ENCODE measurements at places on chromosomes 16 and 17. TPM values are rescaled to one million over a fixed set of nuclear protein-coding genes. Genes with fewer than 3 reads are reported as not detected.

The ZG16 gene
- total RNA-seq, result not detected

The FOXJ1 gene
- total RNA-seq, result 0.36 TPM

DNA sequence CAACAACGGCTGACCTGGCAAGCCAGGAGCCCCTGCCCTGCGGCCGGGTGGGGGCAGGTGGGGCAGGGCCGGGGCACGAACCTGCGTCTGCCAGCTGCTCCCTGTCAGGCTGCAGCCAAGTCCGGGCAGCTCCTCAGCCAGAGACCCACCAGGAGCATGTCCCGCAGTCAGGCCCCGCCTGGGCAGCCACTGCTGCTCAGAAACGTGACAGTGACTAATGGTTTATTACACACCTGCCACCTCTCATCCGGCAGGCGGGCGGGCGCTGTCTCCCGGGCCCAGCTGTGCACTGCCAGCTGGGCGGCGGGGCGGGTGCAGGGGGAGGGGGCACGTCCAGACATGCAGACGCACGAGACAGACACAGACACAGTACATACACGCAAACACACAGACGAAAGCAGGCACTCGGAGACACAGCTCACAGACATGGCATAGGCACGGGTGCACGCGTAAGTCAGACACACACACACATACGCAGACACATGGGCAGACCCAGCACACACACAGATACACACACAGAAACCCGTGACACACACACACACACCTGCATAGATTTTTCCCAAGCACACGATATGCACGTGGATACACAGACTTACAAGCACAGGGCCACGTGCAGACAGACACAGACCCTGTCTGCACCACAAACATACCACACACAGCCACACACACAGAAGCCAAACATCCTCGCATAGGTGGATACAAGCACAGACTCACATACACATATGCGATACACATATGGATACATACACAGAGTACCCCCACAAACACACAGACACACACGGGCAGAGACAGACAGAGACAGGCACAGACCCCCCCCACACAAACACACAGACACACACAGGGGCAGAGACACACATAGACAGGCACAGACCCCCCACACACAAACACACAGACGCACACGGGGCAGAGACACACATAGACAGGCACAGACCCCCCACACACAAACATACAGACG lies 248.3 kb upstream of the CIBAR2 start:
- DNase-seq, result no peak
- no peak overlapping the region for H3K4me3 ChIP-seq
- H3K27ac ChIP-seq, result no peak overlapping the region
- H3K27me3 ChIP-seq, result no peaks in the 10 kb centered on the region
- no peaks in the 10 kb centered on the region for H3K4me1 ChIP-seq

DNA sequence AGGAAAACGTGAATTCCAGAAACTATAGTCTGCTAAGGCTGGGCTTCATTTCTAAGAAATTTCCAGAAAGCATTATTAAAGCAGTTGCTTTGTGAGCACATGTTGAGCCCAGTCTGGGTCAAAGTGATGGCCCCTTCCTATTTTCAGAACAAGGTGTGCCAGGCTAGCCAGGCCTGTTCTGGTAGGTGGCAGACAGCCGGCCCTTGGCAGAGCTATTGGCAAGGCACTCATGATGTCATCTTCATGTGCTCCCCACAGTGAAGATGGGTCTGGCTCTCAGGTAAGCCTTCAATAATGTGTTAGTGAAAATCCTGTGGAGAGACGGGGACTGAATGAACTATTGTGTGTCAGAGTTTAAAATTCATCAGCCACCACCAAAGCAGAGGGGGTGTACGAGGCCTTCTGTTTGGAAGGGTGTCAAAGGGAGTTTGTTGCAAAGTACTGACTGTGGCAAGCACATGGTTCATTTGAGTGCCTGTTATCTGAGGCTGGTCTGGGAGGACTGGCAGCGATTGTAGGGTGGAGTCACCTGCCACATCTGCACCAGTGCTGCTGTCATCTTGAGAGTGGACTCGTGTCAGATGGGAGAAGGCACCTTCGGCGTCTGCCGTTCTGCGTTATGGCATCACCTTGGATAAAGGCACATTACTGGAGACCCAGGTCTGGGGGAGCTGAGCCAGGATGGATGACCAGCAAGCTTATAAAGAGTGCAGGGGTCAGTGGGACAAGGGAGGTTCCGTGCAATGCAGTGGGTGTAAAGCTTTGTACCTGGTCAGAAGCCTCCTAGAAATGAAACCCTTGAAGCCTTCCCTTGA lies 43.4 kb downstream of the KSR1 start:
- no peak overlapping the region for H3K4me3 ChIP-seq
- H3K4me1 ChIP-seq, result peaks cover 6% of the 10 kb centered on the region
- H3K27ac ChIP-seq, result no peak overlapping the region
- no peaks in the 10 kb centered on the region for H3K27me3 ChIP-seq
- DNase-seq, result no peak

DNA sequence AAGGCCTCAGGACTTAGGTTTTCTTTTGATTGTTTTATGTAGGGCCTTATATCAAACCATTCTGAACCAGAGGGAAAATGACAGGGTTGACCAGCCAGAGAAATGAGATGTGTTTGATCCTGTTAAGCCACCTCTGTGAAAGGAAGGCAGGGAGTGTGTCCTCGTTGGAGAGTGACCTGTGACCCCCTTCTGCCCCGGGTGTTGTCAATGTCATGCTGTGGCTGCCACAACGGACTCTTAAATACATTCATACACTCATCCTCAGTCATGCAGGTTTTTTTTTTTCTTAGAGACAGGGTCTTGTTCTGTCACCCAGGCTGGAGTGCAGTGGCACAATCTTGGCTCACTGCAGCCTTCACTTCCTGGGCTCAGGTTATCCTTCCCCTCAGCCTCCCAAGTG lies 6.1 kb downstream of the MYCBPAP start:
- H3K36me3 ChIP-seq, result no peaks in the 10 kb centered on the region
- no peaks in the 10 kb centered on the region for H3K27me3 ChIP-seq
- H3K27ac ChIP-seq, result no peak overlapping the region
- no peak overlapping the region for H3K4me3 ChIP-seq

- no peaks in the 10 kb centered on the region for H3K27me3 ChIP-seq
- H3K4me3 ChIP-seq, result no peak overlapping the region
- no peaks in the 10 kb centered on the region for H3K36me3 ChIP-seq
These were observed 678 bp upstream of the GH1 start for GRCh38 chr17:63919311-63919723.

GRCh38 chr16:54652201-54652770 lies 278.4 kb upstream of the IRX5 start:
- DNase-seq, result no peak
- no peaks in the 10 kb centered on the region for H3K4me1 ChIP-seq
- no peaks in the 10 kb centered on the region for H3K36me3 ChIP-seq
- no peak overlapping the region for H3K4me3 ChIP-seq
- no peaks in the 10 kb centered on the region for H3K27me3 ChIP-seq

DNA sequence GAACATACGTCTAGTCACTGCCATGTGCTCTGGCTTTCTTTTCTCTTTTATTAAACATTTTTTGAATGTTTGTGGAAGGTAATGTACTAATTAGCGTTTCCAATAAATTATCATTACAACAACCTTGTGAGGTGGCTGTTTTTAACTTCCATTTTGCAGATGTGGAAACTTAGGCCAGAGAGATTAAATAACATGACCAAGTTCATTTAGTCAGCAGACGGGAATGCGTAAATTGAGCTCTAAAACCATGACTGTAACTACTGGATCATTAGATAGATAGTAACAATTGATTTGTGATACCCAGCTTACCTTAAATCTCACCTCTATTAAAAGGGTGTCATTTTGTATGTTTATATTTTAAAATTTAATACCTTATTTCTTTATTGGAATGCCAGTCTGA lies 49.4 kb downstream of the RABEP1 start:
- no peak overlapping the region for H3K27ac ChIP-seq
- no peak for DNase-seq
- H3K4me3 ChIP-seq, result no peak overlapping the region
- peaks cover 27% of the 10 kb centered on the region for H3K36me3 ChIP-seq
- no peaks in the 10 kb centered on the region for H3K27me3 ChIP-seq
- peaks cover 9% of the 10 kb centered on the region for H3K4me1 ChIP-seq

- peaks cover 53% of the 10 kb centered on the region for H3K4me1 ChIP-seq
- no peak for DNase-seq
- H3K27me3 ChIP-seq, result no peaks in the 10 kb centered on the region
- H3K36me3 ChIP-seq, result peaks cover 3% of the 10 kb centered on the region
- no peak overlapping the region for H3K27ac ChIP-seq
These were observed 71.1 kb downstream of the CMIP start for GRCh38 chr16:81515721-81516120.

DNA sequence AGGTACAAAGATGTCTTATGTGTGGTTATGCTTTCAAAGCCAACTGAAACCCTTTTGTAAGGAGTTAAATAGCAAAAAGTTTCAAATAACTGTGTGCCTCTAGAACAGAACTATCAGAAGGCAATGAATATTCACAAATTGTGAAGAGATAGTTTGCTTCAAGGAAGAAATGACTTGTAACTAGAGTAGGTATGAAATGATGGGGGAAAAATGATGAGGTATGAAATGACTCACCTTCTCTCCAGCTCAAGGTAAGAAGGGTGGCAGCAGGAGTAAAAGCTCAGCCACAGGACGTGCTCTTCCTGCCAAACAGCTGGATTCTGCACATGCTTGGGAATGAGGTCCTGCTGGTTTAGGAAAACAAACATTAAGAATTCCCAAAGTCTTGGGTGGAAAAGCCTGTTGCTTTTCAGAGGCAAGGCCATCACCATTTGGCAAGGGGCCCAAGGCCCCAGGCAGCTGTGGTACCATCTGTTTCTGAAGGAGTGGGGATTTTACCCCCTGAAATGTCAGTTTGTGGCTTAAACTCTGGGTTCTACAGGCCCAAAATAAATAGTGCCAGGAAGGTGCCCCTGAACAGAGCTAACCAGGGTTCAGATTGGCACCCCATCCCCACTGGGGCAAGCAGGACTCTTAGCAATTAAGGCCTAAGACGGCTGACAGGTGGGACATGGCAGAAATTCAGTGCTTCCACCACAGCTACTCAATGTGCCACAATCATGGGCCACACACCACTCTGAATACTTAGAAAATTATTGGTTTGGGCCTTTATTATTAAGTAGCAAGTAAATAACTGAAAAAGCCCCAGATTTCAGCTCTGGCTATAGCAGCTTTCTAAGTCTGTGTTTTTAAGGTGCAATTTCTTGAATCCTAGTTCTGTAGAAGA lies 13.3 kb downstream of the HERPUD1 start:
- peaks cover 67% of the 10 kb centered on the region for H3K36me3 ChIP-seq
- H3K27me3 ChIP-seq, result no peaks in the 10 kb centered on the region
- DNase-seq, result no peak
- H3K27ac ChIP-seq, result no peak overlapping the region
- peaks cover 1% of the 10 kb centered on the region for H3K4me1 ChIP-seq

The TSEN54 gene
- total RNA-seq, result 186 TPM

DNA sequence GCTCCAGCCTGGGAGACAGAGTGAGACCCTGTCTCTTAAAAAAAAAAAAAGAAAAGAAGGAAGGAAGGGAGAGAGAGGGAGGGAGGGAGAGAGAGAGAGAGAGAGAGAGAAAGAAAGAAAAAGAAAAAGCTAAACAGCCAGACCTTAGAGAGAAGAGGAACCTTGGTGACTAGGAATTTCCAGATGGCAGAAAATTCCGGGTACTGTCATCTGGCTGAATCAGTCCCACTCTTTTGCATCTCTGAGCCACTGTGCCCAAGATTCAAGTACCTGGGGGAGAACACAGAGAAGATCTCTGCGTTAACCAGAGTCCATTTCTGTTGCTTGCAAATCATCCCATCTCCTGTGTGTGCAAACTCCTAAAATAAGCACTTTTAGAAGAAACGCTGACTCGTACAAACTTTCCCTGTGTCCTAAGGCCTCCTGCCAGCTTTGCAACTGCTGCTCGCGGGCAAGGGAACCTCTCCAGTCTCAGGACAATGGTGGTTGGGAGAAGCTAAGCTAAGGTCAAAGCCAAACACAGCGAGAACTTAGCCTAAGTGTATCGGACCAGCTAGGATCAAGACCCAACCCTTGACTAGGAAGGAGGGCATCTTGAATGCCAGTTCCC lies 18.0 kb downstream of the BMERB1 start:
- no peaks in the 10 kb centered on the region for H3K4me1 ChIP-seq
- no peak for DNase-seq
- no peak overlapping the region for H3K4me3 ChIP-seq
- H3K27ac ChIP-seq, result no peak overlapping the region

DNA sequence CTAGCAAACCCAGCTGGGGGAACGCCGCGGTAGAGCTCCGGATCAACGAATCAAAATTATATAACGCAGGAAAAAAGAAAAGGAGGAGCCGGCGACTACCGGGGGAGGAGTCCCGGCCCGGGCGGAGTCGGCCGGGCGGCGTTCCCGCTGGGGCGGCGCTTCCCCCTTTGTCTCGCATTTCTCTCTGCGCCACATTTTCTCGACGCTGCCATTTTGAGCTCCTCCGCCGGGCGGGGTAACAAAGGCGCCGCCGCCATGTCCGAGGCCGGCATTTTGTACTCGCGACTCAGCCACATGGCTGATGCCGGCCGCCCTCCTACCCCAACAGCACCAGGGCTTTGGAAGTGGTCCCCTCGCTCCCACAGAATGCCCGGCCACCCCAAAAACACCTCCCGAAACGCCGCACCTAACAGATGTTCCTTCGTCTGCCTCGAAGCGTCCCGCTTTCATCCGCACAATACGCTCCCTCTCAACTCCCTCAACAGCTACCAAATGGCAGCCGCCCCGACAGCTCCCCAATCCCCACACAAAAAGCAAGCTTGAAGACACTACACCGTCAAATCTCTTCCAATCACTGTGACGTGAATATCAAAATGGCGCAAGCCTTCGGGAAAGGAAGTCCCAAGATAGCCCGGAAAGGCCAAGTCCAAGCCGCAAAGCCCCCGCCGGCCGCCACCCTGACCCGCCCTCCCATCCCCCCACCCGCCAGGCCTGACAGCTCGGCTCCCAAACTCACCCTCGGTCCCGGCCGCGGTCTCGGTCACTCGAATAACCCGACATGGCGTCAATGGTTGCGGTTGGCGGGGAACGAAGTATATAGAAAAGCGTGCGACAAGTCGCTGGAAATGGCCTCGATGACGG lies 519 bp downstream of the DDX5 start:
- H3K36me3 ChIP-seq, result peaks cover 62% of the 10 kb centered on the region
- no peaks in the 10 kb centered on the region for H3K27me3 ChIP-seq
- peak overlapping the region; percentile 85 for H3K4me3 ChIP-seq

DNA sequence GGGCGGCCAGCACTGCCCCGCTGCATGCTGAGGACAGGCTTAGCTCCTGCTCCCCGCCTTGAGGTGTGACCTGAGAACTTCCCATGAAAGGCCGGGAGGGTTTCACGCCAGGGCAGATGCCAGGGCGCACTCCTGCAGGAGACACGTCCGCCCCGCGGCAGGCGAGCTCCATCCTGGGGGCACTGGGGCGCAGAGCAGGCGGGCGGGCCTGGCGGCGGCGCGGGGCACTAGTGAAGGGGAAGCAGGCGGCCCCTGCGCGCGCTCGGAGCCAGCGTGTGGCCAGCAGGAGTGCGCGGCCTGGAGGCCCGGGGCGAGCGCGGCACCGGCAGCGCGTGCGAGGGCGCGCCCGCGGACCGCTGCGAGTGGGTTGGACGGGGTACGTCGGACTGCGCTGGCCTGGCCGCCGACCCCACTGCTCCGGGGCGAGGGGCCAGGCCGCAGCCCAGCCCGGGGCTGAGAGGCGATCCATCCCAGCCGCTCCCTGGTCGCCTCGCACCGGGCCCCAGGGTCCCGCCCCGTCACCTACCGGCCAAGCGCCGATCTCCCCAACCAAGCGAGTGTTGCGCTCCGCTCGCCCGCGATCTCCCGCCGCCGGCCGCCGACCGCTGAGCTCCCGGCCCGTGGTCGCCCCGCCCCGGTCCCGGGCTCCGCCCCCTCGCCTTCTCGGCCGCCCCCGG lies at the start of gene MAP3K14:
TSS of gene MAP3K14 (minus strand) at position 587 of the 677 bp plus-strand sequence. CDS start 26,275 bp downstream, outside the sequence.
- no peaks in the 10 kb centered on the region for H3K36me3 ChIP-seq
- peaks cover 69% of the 10 kb centered on the region for H3K4me1 ChIP-seq
- no peaks in the 10 kb centered on the region for H3K27me3 ChIP-seq
- DNase-seq, result peak; percentile 82
- H3K27ac ChIP-seq, result peak within 1 kb of the TSS; percentile 86
- H3K4me3 ChIP-seq, result peak within 1 kb of the TSS; percentile 78

Measured in natural killer cell (primary cell).